ENCODE measurements at places on chromosomes 2 and 18.

DNA sequence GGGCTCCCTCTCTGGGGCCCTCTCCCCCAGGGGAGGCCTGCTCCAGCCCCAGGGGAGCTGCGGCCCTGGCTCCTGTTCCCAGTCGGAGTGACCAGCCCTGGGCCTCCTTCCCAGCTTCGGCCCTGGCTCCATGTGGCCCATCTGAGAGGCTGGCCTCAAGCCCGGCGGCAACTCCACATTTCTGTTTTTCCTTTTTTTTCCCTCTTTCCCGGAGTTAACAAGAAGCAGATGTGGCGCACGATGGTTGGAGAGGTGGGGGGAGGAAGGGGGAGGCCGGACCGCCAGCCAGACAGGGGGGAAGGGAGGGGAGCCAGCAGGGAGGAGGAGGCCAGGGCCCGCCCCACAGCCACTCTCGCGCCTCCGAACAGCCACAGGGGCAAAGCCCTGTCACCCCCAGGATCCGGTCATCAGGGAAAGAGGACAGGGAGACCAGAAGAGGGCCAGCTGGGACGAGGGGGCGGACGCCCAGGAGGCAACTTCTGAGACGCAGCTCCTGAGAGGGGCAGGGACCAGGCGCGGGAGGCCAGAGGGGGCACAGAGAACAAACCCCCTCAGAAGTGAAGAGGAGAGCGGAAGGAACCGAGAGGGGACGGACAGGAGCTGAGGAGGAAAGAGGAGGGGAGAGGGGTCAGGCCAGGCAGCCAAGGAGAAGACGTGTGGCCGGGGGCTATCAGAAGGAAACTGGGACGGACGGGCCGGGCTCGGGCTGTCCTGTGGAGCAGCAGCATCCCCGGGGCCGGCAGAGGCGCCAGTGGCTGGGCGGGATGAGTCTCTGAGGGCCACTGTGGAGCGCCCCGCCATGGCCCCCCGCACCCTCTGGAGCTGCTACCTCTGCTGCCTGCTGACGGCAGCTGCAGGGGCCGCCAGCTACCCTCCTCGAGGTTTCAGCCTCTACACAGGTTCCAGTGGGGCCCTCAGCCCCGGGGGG lies at the start of gene EMILIN1:
TSS of gene EMILIN1 (plus strand) at position 349 of the 928 bp plus-strand sequence. CDS start at position 800, 451 bp downstream.
- no peak for DNase-seq

DNA sequence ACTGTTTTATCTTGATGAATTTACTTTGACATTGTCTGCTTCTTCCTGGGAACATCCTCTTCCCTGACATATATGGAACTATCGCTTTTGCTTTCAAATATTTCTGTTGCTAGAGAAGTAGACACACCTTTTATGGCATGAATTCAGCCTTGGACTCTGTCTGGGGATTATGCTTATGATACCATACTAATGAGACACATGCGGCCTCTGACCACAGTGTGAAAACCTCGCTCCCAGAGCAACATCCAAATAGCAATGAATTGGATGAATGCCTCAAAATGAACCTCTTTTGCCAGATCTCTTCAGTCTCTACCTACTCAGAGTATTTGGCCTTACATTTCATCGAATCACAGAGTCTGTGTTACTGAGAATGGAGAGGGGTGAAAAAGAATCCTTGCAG lies 70.9 kb downstream of the PIEZO2 start:
- DNase-seq, result no peak

DNA sequence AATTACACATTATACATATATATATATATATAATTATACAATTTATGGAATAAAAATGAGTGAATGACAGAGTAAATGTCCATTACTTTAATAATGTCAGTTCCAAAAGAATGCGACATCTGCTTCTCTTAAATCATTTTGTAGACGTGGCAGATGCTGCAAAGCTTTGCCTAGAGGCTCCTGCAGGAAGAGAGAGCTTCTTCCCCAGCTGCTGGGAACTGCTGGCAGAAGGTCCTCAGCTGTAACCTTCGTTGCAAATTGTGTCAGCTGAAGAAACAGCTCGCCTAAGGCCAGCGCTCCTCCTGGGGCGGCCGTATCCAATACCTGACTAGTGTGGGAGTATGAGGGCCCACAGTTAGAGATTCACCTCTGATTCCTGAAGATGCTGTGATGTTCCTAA lies 9.6 kb upstream of the THNSL2 start:
- no peak for DNase-seq

- DNase-seq, result no peak
These were observed 18.0 kb downstream of the MBD2 start for GRCh38 chr18:54206447-54206846.

DNA sequence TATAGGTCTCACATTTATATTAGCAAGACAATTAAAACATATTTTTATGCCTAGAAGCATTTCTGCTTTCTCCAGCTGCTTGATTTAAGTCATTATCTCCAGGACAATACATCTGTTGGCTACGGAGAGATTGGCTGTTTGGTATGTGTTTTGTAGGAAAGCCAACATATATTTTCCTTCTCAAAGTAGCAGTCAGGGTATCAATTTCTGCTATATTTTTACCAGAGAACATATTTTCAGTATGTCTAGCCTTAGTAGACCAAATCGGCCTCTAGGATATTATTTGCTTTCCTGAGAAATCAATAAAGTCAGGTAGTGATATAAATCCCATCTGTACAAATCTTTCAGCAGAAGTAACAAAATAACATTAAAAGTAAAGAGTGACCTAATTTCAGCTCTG lies 150.0 kb upstream of the COL3A1 start:
- no peak for DNase-seq

DNA sequence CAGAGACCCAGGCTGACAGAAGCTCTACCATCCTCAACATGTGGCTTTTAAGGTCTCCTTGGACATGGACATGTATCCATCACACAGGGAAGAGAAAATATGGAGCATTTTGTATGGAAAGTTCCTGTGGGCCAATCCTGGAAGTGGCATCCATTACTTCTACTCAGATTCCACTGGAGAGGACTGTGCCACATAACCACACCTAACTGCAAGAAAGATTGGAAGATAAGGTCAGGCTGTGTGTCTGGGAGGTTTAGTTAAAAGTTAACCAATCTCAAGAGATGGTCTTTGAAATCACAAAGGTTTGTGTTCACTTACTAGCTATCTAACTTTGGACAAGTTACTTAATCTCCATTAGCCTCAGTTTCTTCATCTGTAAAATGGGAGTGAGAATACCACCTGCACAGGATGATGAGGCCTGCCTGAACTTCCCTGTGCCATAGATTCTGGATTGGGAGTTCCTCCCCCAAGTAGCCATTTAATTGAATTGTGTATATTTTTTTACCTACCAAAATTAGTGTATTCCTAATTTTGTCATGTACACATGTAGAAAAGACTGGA lies 3.9 kb upstream of the ABCB11 start:
- no peak for DNase-seq

- no peak for DNase-seq
These were observed 157.0 kb upstream of the RND3 start for GRCh38 chr2:150644298-150645067.

- no peak for DNase-seq
These were observed 441.8 kb downstream of the CDH2 start for GRCh38 chr18:27735117-27735516.

GRCh38 chr2:147033044-147033443 lies 811.8 kb upstream of the ACVR2A start:
- no peak for DNase-seq

GRCh38 chr2:30482011-30482410 lies 35.0 kb downstream of the LCLAT1 start:
- no peak for DNase-seq

- no peak for DNase-seq
These were observed 126.1 kb downstream of the OLA1 start for GRCh38 chr2:174122185-174122584.

- DNase-seq, result no peak
These were observed 257.9 kb downstream of the TMX3 start for GRCh38 chr18:68456985-68457384.

- DNase-seq, result no peak
These were observed 285.5 kb upstream of the LRRTM4 start for GRCh38 chr2:77807531-77808215.

- no peak for DNase-seq
These were observed 414.9 kb downstream of the CDH2 start for GRCh38 chr18:27762054-27762453.

DNA sequence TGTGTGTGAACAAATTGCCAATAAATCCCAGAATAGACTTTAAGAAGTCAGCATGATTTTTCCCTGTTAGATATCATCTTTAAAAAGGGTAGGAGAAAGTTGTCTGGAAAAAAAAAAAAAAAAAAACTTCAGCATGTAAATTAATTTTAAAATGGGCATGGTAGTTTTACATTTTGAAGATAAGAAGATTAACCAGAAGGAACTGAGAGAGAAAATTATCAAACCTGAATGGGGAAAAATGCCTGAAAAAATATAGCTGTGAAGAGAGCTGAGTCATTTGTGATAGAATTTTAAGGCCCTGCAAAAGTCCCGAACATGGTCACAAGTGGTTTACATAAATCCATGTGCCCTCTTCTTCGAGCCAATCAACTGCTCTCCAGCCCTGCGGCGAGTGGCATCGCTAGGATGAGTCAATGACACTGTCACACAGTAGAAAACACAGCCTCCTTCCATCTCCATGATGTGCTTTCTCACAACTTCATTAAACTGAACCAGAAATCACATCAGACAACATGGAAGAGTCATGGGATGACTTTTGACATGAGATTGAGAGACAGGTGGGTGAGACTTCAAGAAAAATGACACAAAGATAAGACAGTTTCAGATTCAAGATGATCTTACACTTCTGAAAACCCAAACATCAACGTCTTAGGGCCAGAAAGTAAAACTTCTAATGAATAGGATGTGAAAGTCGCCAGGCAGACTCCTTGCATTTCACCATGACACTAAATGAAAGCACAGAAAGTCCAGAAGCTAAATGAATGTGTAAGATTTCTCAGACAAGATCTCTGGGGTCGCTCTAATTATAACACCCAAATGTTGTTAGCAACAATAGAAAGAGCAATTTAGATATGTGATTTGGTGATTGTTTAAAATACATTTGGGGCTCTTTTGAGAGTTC lies 273.0 kb upstream of the ID2 start:
- peak; percentile 81 for DNase-seq

GRCh38 chr2:9260464-9260918 lies 53.9 kb downstream of the ASAP2 start:
- DNase-seq, result no peak

- no peak for DNase-seq
These were observed 1342.0 kb upstream of the ZEB2 start for GRCh38 chr2:145861940-145862339.

DNA sequence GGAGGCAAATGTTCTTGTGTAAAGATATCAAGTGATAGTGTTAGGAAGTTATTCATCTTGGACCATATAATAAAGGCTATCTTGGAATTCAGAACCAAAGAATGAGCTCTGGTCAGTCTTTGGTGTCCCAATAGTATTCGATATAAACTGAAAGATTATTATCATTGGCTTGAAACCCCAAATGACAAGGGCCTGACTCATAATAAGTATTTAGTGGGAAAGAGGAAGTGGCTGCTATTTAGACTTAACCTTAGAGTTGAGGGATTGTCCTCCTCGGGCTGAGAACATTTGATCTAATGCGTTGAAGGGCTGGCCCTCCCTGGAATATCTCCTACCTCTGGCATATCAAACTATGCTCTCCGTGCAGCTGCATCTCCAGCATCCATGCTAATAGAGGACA lies 67.5 kb downstream of the CDH20 start:
- DNase-seq, result no peak

DNA sequence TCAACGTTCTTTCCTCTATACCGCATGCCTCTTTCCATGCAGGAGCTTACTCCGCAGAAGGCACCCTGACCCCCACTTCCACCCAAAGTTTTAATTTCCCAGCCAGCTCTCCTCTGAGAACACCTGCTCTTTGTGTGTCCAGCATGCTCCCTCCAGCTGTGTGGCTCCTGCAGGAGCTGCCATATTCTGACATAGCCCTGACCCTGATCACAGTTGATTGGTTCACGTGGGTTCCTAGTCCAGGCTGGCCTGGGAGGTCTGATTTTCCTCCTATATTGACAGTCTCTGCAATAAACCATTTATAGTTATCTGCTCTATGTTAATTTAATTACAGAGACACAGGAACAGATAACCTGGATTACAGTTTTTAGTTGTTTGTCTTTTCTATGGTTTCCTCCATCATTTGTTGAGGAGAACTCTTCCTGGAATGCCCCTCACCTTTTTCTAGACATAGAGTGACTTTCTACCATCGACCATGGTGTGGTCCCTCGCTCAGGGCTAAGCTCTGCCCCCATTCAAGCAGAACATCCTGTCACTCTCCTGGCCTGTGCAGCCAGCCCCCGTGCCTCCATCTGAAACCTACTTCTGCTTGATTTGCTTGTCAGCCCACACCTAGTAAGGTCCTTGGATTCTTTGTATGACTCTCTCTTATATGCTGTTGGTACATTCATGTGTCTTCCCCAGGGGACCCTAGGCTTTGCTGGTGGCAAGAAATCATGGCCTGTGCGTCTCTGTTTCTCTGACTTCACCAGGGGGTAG lies 231.5 kb downstream of the LPIN1 start:
- DNase-seq, result no peak

- DNase-seq, result no peak
These were observed 5.1 kb upstream of the TEX51 start for GRCh38 chr2:126893606-126894005.

- no peak for DNase-seq
These were observed 10.1 kb downstream of the RMP24 start for GRCh38 chr18:35982409-35983114.

DNA sequence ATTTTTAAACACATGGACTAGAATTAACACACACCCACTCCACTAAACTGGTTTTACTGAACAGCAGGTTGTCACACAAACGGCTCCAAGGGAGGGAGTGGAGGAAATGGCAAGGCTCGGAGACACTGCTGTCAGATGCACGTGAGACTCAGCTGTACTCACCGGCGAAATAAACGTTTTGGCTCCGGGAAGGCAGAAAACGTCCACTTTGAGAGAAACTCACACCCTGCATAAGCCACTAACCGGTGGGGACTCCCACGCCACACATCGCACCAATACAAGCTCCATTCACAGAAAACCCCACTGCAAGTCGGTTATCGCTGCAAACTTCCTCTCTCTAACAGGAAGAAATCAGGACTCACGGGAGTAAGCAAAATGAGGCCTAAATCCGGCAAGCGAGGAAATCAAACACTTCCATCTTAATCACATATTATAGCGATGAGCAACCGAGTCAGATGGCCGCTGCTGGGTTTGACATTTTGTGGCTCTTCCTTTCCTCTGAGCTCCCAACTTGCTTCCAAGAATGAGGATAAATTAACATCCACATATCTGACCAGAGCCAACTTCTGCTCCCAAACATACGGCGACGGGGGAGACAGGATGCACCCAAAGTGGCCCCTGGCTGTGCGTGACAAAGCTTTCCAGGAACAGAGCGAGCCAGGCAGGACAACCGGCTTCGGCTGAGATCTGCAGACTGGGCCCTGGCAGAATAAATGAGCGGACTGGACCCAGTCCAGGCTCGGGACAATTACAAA lies 63.5 kb downstream of the HDAC4 start:
- no peak for DNase-seq

DNA sequence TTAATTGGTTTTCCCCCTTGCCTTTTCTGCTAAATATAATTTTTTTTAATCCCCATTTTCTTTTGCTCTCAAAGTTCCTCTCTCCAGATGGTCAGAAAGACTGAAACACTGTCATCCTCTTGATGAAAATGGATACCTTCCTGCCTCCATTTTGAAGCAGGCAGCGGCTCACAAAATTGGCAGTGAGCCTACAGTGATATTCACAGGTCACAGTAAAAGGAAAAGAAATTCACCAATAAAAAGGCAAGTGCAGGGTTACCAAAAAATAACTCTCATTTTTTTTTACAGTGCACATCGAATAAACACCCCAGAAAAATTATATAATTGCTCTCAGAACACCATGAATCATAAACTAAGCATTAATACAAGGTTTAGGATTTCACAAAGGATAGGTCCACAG lies 307.5 kb downstream of the TCF4 start:
- DNase-seq, result no peak

GRCh38 chr2:129708221-129708967 lies 271.1 kb upstream of the RAB6C start:
- DNase-seq, result no peak

Measured in stimulated activated CD4-positive, alpha-beta T cell treated with anti-CD3 and anti-CD28 coated beads, Interleukin-12 subunit alpha, Interleukin-12 subunit beta, amount 100 ng/mL, for 48 hours (primary cell).